ENCODE measurements at places on chromosomes 2 and 18.

DNA sequence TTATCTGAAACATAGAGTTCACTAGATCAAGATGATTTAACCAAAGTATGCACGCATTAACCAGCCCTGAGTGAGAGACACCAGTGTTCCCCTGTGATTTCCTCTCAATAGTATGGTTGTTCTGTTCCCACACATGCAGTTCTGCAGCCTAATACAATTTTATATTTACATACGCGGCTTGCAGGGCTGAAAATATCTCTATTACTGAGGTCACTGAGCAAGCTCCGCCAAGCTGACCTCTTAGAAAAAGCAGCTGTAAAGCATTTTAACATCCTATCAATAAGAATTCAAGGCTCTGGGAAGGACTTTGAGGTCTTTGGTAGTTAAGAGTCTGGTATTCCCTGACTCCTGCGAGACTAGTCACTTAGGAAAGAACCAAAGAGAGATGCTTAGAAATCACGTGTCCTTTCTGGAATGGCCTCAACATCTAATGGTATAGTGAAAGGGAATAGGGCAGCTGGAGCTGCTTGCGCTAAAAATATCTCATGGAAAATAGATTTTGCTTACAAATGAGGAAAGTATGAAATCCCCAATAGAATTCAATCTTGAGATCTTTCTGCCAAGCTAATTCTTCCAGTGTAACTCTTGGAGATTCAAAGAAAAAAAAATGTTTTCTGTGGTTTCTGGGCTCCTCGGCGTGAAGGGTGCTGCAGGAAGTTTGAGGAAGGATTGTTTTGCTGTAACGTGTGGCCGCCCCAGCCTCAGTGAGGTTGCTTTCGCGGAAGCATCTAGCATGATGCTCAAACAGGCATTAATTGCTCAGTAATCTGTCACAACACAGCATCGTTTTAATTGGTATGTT, 59.2 kb downstream of the DOCK10 start:
- no peak for DNase-seq

DNA sequence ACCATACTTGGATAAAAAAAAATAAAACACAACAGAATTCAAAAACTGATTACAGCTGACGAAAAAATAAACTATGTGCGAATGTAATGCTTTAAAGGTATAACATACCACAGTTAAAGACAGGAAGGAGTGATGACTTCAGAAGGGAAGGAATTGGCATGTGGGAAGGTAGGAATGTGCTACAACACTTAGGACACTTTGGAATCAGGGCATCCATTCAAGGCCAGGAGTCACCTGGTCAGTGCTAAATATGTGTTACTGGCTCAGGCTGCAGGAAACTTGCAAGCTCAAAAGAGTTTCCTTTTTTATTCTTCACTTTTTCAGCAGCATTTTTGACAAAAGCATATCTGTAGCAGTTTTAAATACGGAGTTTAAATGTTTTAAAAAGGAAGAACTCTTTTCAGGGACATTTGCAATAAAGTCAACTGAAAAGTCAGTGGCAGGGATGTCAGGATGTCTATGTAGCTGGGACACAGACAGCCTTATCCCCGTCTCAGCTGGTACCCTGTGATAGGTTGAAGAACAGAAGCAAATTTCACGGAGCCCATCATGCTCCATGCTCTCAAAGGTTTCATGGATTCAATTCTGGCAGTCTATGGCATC, 138.0 kb upstream of the KLHL14 start:
- no peak for DNase-seq

DNA sequence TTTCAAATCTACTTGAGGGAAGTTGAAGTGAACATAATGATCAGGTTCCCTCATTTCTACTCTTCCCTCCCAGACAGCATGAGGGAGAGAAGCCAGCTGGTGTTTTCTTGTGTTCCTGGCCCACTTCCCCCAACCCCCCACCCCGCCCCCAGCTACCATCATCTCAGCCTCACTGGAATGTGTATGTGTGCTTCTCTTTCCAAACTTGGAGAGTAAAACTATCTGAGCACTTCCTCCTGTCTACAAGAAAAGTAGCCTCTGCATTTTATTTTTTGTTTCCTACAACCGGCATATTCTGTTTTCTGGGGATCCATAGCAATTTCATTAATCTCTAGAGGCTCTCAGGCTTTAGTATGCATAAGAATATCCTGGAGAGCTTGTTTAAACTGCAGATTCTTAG, 53.6 kb upstream of the GRHL1 start:
- DNase-seq = no peak

GRCh38 chr2:46030330-46030729, 266.9 kb upstream of the EPAS1 start:
- no peak for DNase-seq

DNA sequence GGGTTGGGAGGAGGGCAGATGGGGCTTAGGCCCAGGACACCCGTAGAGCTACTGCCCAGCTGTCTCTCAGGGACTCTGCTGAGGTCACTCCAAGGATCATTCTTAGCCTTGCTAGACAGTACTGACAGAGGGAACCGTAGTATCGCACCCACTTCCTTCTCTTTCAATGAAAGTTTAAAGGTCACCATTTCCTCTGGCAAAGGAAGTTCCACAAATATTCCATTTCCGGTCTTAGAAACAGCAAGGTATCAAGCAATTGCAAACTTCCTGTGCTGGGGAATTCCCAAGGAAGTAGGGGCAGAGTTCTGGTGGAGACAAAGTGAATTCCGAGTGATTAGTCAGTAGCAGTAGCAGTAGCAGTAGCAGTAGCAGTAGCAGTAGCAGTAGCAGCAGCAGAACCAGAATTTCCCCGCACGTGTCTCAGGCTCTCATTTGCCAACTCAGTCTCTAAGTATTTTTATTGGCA, 24.7 kb downstream of the IL1B start:
- DNase-seq = no peak

GRCh38 chr2:7984693-7985353, 697.0 kb upstream of the ID2 start:
- DNase-seq = no peak

GRCh38 chr2:221377597-221377996, 194.5 kb downstream of the EPHA4 start:
- no peak for DNase-seq

- peak; percentile 85 for DNase-seq
Observed at GRCh38 chr2:99154643-99155536, at the start of the genes LIPT1 and TSGA10. TSS of gene LIPT1 (plus strand) at chr2:99154967. CDS start at chr2:99161958, 6,991 bp downstream. TSS of gene TSGA10 (minus strand) at chr2:99154942. CDS start at chr2:99109439, 45,503 bp downstream.

DNA sequence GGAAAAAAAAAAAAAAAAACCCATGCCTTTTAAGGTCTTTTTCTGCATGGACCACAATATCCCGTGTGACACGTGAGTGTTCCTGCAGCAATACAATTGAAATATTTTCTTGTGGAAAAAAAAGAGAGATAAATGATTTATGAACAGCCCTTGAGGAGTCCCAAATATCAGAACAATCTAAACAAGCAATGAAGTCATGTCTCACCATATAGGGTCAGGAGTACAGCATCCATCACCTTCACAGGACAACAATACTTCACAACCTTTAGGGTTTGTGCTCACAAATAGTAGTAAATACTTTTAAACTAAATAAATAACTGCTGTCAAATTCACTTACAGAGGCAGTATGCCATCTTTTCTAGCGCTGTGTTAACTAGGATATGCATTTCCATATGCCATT, 87.9 kb downstream of the ZEB2 start:
- no peak for DNase-seq

GRCh38 chr2:88711897-88712296, 20.4 kb downstream of the RPIA start:
- DNase-seq = no peak

GRCh38 chr2:98927027-98927426, 9.0 kb downstream of the CRACDL start:
- no peak for DNase-seq

GRCh38 chr2:106995556-106995955, 109.6 kb upstream of the ST6GAL2 start:
- DNase-seq = no peak

DNA sequence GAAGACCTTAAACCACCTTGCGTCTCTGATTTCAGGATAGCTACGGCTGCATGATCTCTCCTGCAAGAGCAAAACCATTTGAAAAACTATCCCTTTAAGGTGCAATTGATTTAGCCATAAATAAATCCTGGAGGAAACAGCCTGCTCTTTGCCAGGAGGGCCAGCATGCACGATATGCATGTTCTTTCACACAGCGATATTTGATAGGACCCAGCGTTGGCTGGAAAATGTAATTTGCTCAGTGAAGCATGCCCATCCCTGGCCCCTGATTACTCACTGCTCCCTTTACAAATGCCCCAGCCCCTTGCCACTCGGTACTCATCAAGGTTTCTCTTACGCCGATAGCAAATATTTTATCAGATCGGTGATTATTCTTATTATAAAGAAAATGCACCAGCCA, 315.4 kb downstream of the CDH2 start:
- no peak for DNase-seq

GRCh38 chr2:149415086-149415485, 84.7 kb downstream of the LYPD6 start:
- DNase-seq = no peak

DNA sequence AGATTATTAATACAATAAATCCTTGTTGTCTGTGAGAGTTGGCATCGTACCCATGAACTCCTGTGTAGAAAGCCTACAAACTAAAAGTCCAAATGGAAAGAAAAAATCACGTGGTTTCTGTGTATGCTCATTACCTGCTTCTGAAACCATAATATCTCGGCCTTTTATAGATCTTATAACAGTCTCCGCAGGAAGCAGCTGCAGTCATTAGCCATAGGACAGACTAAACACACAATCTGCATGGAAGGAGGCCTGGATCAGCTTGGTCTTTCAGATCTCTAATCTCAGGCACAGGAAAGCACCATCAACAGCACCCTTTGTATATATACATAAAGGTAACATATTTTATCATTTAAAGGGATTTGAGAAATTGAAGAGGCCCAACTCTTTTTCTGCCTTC, 508.9 kb upstream of the TCF4 start:
- DNase-seq = no peak

GRCh38 chr2:7031547-7032245, 114.5 kb downstream of the RNF144A start:
- no peak for DNase-seq

GRCh38 chr18:50143294-50143693, 51.7 kb downstream of the MYO5B start:
- no peak for DNase-seq

DNA sequence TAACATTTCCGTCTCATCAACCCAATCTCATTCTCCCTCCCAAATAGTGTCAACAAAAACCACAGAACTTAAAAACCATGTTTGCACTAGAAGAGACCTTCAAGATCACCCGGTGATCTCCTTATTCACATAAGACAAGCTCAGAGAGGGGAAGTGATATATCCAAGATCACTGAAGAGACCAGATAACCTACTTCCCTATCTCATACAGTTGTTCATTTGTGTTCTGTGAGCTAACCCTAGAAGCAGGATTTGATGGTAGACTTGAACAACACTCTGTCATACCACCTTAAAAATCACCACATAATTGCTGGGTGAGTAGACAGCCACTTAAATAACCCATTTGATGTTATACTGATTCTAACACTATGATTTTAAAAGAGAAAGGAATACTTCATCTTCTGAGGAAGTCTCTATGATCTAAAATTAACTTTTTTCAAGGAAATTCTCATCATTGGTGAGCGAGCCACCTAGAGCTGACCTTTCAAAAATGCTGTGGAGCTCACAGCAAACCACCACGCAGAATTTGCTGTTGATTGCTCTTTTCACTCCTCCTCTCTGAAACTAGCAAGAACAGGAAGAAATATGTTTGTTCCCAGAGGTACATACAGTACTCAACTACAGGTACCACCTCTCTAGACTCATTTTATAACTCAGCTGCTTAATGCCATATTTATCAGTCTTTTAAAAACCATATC, 15.1 kb downstream of the AAK1 start:
- DNase-seq = no peak

DNA sequence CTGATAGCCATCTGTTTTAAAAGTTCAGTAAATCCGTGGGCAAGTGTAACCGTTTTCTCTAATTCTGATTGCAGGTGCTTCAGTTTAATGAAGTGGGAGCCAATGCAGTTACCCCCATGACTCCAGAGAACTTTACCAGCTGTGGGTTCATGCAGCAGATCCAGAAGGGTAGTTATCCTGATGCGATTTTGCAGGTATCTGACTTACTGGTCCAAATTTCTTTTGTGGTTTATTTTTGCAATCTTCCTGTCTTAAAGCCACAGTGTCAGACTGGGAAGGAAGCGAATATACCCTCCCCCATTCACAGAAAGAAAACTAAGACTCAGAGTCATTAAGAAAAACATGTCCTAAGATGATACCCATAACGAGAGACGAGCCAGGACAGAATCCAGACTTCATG, 7.7 kb downstream of the SERPINB2 start:
- DNase-seq = no peak

DNA sequence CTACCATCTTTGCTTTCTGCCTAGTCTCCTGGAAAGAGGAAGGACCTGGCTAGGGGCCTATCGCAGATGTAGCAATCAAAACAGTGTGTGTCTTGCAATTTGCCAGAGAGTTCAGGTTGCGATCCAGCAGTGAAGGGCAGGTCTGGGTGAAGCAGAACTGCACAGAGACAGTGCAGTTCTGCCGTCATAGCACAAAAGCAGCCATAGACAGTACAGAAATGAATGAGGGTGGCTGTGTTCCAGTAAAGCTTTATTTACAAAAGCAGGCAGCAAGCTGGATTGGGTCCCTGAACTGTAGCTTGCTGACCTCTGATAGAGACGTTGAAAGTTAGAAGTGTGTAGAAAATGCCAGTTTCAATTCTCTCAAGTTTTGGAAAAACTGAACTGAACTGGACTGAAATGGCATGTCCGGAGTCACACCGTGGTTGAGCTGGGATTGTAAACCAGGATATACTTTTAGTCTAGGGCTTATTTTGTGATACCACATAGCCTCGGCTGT, 186.8 kb downstream of the LTBP1 start:
- no peak for DNase-seq

DNA sequence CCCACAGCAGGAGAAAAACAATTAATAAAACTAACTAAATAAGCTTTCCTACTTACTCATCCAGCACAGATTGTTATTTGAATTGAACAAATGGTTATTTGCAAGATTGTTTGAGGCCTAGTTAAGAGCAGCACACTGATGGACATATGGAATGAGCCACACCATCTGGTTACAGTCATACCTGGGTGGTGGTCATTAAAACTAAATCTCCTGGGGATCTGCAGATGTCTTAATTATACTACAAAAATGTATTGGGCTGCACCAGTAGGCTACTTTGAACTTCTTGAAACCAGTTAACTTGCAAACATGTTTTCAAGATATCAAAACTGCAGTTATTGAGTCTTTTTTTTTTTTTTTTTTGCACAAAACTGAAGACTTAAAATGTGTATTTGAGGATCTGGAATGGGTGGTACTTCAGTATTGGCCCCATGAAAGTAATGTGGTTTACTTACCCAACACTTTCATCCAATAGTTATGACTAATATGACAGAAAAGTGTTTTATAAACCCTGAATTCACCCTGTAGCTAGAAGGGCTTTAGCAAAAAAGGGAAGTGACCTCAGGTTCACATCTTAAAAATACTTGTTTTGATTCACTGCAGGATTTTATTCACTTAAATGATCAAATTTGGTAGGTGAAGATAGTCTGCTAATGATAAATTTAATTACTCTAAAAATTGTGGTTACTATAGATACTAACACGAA, 10.8 kb downstream of the AGFG1 start:
- no peak for DNase-seq

- DNase-seq = no peak
Observed at GRCh38 chr2:98393354-98393753, 47.1 kb downstream of the CNGA3 start.

Measured in NK-92 treated with Interleukin-12 subunit alpha and Interleukin-12 subunit beta, amount 100 ng/mL, for 24 hours (cell line).